ENCODE measurements at places on chromosomes 6 and 20.

- DNase-seq: no peak
Observed at GRCh38 chr20:46559001-46559400, 8.5 kb upstream of the OCSTAMP start.

- DNase-seq: no peak
Observed at GRCh38 chr6:52394251-52394666, 25.9 kb upstream of the EFHC1 start.

DNA sequence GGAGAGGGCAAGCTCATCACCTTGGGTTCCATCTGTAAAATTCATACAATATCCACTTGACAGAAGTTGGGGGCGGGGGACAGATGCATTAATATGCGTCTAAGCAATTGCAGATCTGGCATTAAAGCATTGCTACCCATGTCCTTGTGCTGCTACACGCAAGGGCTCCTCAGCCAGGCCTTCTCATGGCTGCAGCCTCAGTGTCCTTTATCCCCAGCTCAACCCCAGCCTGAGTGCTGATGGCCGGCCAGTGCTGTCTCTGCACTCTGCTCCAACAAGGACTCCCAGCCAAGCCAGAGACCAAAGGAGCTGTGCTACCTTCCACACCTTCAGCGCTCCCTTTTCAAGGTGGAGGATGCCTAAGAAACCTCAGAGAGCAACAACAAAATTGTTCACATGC is 188.5 kb upstream of the STXBP5 start:
- no peak for DNase-seq

DNA sequence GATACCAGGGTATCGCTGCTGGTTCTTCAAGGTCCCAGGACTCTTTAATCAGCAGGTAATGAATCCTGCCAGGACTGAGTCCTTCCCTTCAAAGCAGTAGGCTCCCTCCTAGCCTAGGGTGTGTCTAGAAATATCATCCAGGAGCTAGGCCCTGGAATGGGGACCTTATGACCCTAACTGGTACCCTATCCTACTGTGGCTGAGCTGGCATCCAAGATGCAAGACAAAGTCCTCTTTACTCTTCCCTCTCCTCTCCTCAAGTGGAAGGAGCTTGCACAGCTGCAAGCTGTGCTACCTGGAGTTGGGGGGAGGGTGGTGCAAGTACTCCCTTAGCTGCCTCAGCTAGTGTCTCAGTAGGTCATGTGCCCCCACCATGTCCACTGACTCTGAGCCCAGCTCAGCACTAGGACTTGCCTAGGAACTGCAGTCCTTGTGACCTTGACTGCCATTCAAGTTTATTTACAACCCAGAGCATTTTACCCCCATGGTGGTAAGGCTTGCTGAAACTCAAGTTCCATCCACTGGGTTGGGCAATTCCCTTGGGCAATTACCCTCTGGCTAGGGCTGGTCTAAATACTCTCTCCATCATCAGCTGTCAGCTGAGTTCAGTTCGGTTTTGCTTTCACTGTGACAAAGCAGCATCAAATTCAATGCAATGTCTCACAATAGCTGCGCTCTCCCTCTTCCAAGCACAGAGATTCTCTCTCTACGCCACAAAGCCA is 48.4 kb upstream of the TOP1 start:
- DNase-seq: no peak

DNA sequence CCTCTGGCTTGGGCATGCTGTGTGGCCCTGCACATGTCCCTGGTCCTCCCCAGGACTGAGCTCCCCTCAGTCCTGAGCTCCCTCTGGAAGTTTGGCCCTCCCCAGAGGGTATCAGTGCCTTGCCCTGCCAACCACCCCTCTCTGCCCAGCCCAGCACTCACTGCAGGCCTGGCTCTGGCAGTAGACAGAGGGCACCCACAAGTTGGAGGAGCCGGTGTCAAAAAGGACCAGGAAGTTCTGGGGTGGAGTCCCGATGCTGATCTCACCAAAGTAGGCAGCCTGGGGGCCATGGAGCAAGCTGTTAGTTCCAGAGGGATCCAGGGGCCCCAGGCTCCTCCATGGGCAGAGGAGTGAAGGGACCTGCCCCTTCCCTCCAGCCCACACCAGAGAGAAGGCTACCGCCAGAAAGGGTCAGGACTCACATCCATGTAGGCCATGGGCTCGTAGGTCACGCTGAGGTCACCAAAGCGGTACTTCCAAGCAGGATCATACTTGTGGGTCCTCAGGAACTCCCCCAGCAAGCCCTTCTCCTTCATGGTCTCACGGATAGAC is 2.9 kb downstream of the PGC start:
- DNase-seq: no peak

GRCh38 chr6:38453861-38454260 is 185.9 kb downstream of the BTBD9 start:
- DNase-seq: no peak

DNA sequence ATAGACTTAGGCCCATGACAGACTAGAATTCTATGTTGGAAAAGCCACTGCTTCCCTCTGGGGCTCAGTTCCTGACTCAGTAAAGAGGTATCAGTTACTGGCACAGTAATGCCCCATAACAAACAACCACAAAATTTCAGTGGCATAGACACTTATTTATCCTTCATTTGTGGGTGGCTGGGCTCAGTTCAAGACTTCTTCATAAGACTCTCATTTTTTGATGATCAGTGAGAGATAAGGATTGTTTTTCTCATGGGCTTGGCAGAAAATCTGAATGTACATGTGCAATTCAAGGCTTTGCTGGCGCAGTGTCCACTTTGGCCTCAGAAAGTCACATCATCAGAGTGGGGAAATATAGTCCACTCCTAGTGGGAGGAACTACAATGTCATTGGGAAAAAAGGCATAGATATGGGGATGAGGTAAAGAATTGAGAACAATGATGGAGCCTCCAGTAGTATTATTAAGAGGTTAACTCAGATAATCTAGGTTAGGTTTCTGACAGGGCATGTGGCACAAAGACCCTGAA is 384.6 kb upstream of the FLRT3 start:
- DNase-seq: no peak

- DNase-seq: no peak
Observed at GRCh38 chr6:107543088-107543487, 53.2 kb downstream of the SOBP start.
